Activated CD8-positive, alpha-beta memory T cell treated with anti-CD3 and anti-CD28 coated beads, Interleukin-2, amount 50 U/mL, for 4 hours (primary cell): ENCODE measurements at places on chromosomes 13 and 19.

DNA sequence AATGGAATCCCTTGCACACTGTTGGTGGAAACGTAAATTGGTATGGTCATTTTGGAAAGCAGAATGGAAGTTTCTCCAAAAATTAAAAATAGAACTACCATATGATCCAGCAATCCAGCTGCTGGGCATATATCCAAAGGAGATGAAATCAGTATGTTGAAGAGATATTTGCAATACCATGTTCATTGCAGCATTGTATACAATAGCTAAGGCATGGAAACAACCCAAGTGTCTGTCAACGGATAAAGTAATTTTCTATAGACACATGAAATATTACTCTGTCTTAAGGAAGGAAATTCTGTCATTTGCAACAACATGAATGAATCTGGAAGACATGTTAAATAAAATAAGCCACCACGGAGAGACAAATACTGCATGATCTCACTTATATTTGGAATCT lies 124.7 kb downstream of the GPC5 start:
- DNase-seq: no peak

DNA sequence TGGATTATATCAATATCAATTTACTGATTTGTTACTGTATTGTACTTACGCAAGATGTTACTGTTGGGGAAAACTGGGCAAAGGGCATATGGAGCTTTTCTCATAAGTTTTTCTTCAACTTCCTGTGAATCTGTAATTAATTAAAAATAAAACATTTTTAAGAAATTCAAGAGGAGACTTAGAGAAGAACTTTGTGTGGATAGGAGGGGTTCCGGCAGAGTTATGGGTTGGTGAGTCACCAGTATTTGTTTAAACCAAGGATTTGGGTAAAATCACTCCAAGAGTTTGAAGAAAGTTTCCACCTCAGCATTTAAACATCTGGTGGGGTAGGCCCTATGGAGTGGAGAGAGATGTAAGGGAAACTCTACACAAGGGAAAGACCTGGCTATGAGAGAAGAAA lies 379.6 kb downstream of the TSHZ3 start:
- DNase-seq: no peak

- DNase-seq: peak; percentile 61
These were observed 3.8 kb downstream of the PDE4A start for GRCh38 chr19:10424011-10424637.

- DNase-seq: no peak
These were observed 38.6 kb downstream of the INSR start for GRCh38 chr19:7255631-7256030.

GRCh38 chr19:23281663-23282276 lies 31.6 kb upstream of the ZNF724 start:
- no peak for DNase-seq

GRCh38 chr19:18416778-18417249 lies 2.4 kb upstream of the SSBP4 start:
- DNase-seq: peak; percentile 56

- DNase-seq: no peak
These were observed 53.4 kb upstream of the KLF12 start for GRCh38 chr13:74187564-74187963.

- DNase-seq: no peak
These were observed 10.7 kb downstream of the TMEM150B start for GRCh38 chr19:55314396-55314795.

GRCh38 chr13:106098778-106099177 lies 436.7 kb downstream of the EFNB2 start:
- no peak for DNase-seq

DNA sequence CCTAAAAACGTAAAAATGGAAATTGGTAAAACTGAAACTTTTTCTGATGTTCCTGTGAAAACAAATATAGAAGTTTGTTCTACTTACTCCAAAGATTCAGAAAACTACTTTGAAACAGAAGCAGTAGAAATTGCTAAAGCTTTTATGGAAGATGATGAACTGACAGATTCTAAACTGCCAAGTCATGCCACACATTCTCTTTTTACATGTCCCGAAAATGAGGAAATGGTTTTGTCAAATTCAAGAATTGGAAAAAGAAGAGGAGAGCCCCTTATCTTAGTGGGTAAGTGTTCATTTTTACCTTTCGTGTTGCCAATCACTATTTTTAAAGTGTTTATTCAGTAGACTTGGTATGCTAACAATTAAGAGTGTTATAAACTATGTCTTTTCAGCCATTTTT lies 25.6 kb downstream of the BRCA2 start:
- DNase-seq: no peak

- no peak for DNase-seq
These were observed 1.2 kb downstream of the FRY start for GRCh38 chr13:32032759-32033158.

DNA sequence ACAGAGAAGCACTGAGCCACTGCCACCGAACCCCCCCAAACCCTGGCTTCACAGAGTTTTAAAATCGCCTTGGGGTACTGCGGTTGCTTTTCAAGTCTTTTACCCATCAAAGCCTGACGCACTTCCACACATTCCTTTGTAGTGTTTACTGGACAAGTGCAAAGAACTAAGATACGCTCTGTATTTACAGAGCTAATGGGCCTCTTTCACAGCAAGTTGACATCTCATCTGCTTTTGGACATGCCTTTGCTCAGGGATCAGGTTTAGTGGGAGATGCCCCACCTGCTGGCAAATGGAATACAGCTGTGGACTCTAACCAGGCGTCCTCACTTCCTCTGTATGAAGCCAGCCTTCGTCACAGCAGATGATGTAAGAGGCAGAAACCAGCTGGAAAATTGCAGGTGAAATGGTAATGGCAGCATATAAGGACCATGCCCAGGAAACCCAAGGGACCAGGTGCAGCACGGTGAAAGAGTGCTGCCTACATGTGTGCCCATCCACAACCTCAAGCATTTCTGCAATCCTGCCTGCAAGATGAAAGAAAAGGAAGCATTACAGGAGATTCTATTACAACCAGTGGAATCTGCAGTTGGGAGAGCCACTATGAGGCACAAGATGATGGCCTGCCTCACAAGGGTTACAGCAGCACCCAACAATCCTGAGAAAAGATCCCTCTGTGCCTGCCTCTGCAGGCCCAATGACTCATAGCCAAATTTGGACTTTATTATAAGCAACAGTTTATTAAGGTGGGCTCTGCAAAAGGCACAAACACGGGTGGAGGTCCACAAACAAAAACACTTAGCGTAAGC lies 34.7 kb downstream of the BRD4 start:
- no peak for DNase-seq

- no peak for DNase-seq
These were observed 125.9 kb downstream of the COG6 start for GRCh38 chr13:39781381-39781780.

DNA sequence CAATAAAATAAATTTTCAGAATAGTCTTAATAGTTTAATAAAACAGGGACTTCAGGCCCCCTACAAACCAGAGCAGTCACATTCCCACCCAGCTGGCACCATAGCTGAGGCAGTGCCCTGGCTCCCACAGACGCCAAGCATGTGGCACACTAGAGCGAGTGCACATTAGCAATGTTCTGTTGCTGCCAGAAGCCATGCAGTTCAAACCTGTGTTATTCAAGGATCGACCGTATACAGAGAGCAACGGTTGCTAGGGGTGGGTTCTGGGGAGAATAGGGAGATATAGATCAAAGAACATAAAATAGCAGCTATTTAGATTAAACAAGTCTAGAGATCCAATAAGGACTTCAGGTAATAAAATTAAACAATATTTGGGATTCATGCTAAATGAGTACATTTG lies 419.3 kb upstream of the KLHL1 start:
- DNase-seq: no peak

DNA sequence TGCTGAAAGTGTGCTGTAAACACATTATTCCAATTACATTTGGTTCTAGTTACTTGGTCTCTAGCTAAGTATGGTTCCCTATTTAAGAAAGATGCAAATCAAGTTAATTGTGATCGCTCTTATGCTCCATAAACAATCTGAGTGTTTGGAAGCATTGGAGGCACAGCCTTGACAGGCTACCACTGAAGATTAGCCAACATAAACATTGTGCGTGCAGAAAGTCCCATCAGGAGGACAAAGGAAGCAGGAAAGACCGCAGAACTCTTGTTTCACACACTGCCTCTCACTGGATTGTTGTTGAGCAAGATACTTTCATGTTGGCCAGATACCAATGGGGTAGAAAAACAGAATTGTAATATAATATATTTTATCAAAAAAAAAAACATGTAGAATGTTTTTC lies 814.4 kb downstream of the EFNB2 start:
- DNase-seq: no peak

- no peak for DNase-seq
These were observed 17.1 kb downstream of the ELAVL1 start for GRCh38 chr19:7988307-7988706.

- DNase-seq: no peak
These were observed 10.1 kb downstream of the ATCAY start for GRCh38 chr19:3890591-3890990.

DNA sequence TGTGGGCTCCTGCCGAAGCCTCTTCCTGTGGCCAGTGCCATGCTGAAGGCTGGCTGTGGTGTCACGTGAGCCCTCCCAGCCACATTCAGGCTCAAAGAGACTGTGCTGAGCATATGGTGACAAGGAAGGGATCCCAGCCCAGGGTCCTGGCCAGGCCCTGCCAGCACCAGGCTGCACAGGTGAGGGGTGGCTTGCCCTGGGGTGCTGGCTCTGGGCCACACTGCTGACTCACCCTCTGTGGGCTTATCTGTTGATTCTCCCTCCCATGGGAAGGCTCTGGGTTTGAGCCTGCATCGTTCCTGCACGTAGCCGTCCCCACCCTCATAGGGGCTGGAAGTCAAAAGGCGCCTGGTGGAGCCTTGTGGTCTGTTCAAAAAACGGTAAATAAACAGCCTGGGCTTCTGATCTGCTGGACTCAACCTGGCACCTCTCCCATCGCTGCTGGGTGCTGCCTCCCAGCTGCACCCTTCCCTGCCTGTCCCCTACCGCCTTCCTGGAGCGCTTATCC lies 31.1 kb downstream of the DNM2 start:
- no peak for DNase-seq

- peak; percentile 63 for DNase-seq
These were observed 10.6 kb downstream of the REXO1 start for GRCh38 chr19:1837625-1838105.

- DNase-seq: no peak
These were observed 252.8 kb downstream of the B3GLCT start for GRCh38 chr13:31452525-31452924.

GRCh38 chr19:44149776-44150175 lies 8.4 kb downstream of the ZNF234 start:
- DNase-seq: no peak

DNA sequence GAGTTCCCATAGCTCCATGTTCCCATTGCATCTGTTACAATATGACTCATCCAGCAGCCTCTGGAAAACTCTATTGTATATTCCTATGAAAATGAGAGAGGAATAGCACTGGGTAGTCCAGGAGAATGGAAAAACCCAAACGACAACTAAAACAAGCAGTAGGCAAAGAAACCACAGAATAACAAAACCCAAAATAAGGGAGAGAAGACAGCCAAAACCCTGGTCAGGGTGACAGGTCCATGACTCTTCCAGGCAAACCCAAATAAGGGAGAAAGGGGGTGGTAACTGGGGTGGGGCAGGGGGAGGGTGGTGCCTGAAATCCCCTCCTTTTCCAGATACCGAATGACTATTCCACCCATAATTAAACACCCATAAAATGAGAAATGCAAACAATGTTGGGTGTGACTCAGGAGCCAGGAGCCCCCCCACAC lies 4.0 kb upstream of the ZNF8 start:
- DNase-seq: no peak

DNA sequence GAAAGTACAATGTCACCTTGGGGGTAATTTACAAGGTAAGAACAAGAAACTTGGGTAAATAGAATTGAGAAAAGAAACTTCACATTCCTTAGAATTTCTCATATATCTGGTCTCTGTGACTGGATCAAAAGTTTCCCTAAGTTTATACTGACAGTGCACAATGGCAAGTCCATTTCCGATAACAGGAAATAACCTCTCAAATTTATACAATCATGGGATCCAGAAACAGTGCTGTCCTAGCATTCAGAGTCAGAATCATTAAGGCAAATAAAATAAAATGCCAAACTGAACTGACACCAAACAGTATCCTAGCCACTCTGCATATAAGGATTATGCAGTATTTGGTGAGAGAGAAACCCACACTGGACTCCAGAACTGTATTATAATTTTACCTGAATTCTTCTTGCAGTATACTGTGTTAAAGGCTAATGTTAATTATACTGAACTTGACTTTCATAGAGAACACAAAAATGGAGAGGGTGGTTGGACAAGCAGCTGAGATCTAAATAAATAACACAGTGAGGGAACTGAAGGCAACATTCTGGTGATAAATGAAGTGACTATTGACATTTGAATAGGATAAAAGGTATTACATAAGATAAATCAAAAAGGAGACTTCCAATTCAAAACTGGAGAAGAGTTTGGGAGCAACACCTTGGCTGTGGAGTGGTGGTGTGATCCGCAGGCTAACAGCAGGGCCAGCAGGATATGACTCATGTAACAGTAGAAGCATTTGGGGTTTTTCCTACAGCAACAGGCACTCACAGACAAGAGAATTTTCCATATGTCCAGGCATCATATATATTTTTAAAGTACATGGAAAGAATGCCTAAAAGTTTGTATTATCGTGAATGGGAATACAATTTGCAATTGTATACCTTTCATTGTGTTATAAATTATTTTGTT lies 932.5 kb upstream of the MIR17HG start:
- no peak for DNase-seq

DNA sequence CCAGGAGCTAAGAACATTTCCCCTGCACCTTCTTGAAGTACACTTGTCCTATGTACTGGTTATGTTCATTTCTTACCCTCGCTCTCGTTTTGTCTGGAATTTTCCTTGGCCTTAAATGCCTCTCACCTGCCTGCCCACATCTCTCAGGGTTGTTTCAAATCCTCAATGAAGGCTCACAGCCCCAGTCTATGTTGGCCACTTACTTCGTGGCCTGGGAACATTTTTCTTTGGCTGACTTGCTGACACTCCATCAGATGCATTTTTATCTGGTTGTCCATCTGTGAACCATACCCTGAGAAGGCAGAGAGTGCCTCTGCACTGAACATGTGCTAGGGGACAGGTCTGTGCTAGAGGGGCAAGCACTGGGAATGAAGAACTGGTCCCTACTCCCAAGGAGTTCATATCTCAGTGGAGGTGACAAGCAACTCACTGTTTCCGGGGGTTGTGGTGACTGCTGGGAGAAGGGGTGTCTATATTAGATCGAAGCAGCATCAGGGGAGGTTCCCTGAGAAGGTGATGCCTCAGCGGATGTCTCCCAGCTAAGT lies 53.6 kb downstream of the USPL1 start:
- DNase-seq: no peak

DNA sequence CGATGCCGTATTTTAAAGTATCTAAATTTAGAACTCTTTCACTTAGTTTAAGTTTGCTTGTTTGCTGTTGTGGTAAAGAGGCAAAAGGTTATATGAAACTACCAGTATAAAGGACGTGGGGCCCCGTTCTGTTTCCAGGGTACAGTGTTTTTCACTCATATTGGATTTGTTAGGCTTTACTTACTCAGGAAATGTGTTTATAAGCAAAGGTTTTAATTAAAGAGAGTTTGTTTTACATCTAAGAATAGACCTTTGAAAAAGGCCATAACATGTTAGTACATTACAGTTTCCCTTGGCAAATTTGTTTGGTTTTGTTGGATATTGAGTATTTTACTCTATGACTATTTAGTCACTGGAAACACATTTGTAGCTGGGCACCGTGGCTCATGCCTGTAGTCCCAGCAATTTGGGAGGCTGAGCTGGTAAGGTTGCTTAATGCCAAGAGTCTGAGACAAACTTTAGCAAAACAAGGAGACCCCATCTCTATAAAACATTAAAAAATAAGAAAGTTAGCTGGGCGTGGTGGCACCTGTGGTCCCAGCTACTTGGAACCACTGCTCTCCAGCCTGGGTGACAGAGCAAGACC lies 7.1 kb downstream of the DGKH start:
- DNase-seq: no peak

GRCh38 chr13:89239361-89240127 lies 1568.4 kb downstream of the SLITRK5 start:
- no peak for DNase-seq
